ENCODE measurements at places on chromosomes 4 and X.

DNA sequence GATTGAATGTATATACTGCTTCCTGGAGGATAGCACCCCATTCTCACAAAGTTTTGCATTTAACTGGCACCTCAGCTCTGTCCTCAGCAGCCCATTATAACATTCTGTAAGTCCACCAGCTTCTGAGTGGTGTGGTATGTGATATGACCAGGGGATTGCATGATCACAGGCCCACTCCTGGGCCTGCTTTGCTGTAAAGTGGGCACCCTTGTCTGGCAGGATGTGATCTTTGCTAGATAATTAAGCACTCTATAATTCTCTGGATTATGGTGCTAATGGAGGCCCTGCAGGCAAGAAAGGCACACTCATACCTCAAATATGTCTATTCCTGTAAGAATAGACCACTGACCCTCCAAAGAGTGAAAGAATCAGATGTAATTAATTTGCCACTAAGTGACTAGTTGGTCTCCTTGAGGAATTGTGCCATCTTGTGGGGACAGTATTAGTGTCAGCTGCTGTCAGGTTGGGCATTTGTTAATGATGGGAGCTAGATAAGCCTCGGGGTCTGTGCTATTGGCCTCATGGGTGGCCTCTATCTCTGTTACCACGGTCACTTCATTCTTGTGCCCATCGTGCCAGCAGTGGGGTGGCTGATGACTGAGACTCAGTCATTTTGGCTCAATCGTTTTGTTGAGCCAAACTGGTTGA is 2.2 kb upstream of the CFI start:
- DNase-seq, result peak; percentile 53

- DNase-seq, result peak; percentile 76
These were observed 31.3 kb upstream of the ARHGEF38 start for GRCh38 chr4:105520819-105521790.

DNA sequence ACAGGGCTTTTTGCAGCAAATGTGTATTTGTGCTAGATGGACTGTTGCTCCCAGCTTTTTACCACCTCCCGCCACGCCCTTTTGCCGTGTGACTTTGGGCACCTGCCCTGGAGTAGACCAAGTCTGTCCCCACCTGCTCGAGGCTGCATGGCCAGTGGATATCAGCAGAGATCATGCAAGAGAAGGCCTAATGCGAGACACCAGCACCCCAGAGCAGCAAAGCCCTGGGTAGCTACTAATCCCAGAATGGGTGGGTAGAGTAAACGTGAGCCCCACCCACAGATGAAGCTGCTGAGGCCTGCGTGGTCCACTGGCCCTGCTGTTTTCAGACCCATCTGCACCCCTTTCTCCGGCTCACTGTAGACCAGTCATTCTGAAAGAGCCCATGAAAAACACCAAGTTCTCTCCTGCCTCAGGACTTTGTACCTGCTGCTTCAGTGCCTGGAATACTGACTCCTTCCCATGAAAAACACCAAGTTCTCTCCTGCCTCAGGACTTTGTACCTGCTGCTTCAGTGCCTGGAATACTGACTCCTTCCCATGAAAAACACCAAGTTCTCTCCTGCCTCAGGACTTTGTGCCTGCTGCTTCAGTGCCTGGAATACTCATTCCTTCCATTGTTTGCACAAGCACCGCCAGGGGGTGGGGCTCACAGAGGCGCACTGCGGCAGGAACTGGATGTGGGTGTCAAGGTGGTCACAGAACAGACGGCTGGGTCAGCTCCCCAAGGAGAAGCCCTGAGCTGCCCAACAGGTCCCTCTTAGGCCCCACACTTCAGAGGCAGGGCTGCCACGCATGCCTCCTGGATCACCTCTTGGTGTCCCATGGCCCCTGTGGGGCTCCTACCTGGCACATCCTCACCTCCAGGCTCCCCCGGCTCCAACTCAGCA is 5.1 kb upstream of the TNIP2 start:
- DNase-seq, result peak; percentile 89

- DNase-seq, result no peak
These were observed 20.1 kb downstream of the MMAA start for GRCh38 chr4:145639186-145639698.

DNA sequence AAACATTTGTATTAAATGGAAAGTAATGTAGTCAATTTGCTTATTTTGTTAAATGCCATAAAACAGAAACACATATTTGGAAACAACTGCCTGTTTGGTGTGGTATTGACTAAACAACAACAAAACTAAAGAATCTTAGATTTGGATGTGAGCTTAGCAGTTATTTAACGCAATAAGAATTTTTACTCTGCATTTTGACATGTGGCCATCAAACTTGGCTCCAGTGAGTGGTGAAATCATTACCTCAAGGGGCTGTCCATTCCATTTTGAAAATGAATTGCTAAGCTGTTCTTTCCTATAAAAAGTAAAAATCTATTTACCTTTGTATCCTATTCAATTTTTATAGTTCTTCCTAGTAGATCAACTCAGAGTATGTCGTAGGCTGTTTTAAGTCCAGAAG is 84.2 kb downstream of the DKK2 start:
- DNase-seq, result no peak

DNA sequence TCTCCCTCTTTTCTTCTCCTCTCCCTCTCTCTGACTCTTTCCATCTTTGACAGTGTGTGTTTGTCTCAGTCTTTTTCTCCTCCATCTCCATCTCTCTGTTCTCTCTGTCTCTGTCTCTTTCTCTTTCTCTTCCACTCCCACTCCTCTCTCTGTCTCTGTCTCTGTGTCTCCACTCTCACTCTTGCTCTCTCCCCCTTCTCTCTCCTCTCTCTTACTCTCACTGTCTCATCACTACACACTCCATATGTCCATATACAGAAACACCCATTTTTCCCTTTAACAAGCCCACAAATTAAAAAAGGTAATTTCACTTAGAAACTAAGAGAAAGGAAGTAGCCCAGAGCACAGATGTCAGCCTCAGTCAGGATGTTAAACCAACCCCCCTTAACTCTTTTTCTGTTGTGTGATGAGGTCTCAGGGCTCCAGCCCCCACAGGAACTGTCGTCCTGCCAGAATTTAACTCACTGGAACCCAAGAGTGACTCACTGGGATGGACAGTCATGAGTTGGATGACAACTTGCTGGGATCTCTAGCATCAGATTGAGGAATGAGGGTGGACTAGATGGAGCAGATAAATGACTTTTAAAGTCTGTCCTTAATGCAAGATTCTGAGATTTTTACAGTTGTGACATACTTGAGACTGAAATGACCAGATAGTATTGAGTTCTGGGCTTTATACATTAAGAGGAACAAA is 27.5 kb downstream of the OTUD6A start:
- no peak for DNase-seq

GRCh38 chr4:153114771-153115321 is 89.4 kb upstream of the TRIM2 start:
- DNase-seq, result no peak

- no peak for DNase-seq
These were observed 16.4 kb downstream of the ZNF732 start for GRCh38 chr4:288891-289290.

DNA sequence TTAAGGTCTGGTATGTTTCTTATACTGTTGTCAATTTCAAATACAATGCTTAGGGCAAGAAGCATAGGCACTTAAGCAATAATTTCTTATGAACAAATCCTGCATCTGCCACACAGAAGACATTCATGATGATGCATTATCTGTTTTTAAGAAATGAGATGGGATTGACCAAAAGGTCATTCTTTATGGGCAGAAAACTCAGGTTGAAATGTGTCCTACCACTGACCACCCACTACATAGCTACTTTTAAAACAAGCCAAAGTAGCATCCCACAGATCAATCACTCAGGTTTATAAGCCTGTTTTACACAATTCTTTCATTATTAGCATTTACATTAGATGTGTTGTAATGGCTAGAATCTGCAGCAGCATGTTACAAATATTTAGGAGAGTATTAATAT is 617.8 kb downstream of the PCDH7 start:
- DNase-seq, result no peak

- DNase-seq, result no peak
These were observed 337.7 kb upstream of the GATB start for GRCh38 chr4:152098365-152099060.

- DNase-seq, result peak; percentile 73
These were observed 218.2 kb downstream of the IDS start for GRCh38 chrX:149286940-149287349.

DNA sequence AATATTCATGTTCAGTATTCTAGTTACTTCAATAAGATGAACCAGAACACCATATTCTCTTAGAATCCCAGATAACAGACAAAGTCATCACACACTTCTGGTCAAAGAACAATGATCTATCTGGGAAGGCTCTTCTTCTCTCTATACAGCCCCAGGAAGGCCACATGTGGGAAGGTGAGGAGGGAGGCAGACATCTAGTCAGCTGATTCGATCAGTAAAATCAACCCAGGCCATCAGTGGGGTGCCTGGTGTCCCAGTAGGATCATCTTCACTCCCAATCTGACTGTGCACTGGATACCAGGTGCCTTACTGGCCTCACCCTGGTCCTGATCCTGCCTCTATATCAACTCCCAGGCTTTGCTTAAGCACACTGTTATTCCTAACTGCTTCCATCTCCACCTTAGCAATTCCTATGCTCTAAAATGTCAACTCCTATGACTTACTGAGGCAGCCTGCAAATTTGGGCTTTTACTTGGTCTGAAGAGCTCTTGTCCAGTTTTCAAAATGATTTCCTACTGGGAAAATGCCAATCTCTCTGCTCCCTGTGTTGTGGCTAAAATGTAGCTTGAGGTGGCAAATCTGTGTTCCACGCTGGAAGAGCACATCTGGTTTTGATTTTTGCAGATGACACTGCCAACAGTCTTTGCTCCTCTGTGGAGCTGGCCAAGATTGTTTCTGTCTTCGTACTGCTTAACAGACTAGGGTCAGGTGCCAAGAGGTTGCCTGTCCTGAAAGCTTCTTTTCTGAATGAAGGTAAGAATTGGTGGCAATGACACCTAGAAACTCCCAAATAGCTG is 128.7 kb downstream of the MGST2 start:
- DNase-seq, result no peak

DNA sequence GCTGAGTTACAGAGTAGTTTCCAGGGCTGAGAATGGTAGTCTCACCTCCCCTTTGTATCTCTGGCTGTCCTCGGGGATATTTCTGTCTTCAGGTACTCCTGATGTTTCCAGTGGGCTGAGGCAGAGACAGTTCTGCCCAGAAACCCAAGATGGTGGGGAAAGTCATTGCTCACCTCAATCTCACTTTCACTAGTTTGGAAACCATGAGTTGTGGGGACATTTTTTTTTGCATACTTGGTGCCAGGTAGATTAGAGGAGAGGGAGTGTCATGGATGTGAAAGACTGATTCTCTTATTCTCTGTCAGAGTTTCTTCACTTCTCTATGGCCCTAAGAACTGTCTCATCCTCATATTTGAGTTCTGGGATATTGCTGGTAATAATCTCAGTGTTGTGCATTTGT is 708.6 kb upstream of the MAGEB2 start:
- DNase-seq, result no peak

Measured in common myeloid progenitor, CD34-positive (primary cell).